Fibroblast of the conjunctiva (primary cell): ENCODE measurements at places on chromosomes 11 and 22.

DNA sequence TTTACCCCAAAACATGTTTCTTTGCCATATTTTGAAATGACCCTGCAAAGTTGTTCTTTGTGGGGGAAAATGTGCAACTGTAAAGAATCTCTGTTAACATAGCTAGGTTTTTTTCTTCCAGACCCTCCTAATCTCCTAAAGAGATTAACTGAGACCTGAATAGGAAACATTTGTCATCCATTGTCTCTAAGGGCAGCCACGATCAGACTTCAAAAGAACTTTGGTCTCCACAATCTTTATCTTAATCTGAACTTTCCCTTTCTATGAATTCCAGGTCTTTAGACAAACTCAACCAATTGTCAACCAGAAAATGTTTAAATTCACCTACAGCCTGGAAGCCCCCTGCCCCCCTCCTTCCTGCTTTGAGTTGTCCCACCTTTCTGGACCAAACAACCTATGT is 4.6 kb upstream of the LGALS12 start:
- DNase-seq = no peak

DNA sequence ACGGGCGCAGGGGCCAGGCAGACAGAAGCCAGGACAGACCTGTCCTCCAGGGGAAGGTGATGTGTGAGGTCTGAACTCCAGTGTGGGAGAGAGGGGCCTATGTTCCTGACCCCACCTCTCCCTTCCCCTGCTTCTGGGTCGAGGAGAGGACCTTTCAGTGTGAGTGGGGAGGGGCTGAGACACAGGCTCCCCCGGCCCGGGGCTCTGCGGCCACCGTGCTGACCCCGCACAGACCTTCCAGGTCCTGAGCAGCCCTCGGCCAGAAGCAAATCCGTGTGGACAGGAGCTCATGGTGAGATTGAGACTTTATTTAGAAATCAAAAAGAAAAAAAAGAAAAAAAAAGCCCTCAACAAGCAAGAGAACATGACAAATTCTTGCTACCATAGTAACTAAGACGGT is 680.5 kb downstream of the BRD1 start:
- DNase-seq = no peak

DNA sequence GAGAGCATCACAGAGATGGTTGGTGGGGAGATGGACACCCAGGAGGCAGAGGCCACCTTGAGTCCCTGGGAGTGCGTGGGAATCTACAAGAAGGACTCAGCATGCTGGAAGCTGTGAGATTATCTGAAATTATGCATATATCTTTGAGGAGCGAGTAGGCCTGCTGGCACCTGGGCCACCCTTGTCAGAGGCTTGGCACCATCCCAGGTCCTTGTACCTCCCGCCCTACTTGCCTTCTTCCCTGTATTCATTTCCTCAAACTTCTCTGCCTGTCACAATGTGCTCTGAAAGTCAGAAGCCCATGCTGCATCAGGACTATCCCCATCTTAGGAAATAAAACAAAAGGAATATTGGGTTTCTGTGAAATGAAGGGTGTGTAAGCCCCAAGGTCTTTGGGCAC is 133.0 kb upstream of the CSNK2A3 start:
- no peak for DNase-seq

DNA sequence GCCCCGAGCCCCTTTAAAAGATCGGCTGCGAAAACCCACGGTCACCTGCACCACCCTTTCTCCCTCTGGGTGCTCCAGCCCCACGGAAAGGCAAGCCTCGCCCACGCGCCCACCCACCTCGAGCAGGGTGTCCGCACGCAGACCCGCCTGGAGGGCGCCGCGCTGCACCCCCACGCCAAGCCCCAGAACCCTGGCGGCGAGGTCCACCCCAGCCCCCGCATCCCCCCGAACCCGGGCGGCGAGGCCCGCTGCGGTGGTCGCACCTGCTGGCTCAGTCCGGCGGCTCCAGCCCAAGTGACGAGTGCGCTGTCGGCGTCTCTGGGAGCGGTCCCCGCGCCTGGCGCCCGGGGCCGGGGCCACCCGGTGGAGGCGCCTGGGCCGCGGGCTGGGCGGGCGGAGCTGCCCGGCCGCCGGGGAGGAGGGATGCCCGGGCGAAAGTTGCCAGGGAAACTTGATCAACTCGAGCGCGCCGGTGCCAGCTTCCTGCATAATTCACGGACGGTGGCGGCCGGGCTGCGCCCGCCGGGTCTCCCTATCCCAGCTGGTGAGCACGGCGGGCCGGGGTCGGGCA is 1.1 kb downstream of the SHANK2 start:
- DNase-seq = no peak

- no peak for DNase-seq
Measured at GRCh38 chr22:38260761-38261681, 11.8 kb downstream of the TMEM184B start.

GRCh38 chr11:104637662-104638170 is 260.5 kb downstream of the CASP12 start:
- no peak for DNase-seq

DNA sequence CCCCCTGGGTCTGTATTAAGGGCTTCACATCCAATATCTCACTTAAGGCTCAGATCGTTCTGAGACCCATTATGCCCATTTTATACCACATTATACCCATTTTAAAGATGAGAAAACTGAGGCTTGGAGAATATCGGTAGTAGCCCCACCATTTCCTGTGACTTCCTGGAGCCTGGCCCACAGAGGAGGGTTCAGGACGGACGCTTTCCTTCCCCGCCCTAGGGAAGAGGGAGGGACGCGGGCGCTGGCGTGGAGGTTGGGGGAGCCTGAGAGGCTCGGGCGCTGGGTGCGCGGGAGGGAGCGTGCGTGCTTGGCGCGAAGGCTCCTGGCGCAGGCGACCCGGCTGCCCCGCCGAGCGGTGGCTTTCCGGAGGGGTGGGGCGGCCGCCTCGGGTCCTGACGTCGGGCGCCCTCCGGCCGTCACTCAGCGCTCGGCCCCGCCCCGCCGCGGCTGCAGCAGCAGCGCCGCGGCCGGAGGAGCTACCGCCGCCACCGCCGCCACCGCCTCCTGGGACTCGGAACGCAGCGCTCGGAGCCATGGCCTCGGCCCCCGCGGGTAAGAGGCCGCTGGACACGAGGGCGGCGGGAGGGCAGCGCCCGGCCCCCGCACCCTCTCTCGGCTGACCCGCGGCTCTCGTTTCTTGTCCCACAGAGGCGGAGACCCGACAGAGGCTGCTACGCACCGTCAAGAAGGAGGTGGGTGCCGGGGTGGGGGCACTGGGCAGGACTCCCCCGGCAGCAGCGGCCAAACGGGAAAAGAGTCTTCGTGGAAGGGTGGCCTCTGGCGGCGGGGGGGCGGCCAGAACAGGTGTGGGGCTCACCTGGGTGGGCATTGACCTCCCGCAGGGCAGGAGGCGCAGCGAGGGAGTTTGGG is at the start of gene SGSM1:
TSS of gene SGSM1 (plus strand) at position 422 of the 873 bp plus-strand sequence. CDS start at position 537, 115 bp downstream.
- DNase-seq = no peak
